ENCODE measurements at places on chromosomes 4 and X.

GRCh38 chrX:110066488-110067225 is 63.7 kb downstream of the TMEM164 start:
- DNase-seq: no peak

GRCh38 chr4:168978001-168978700 is 31.9 kb downstream of the CBR4 start:
- no peak for DNase-seq

DNA sequence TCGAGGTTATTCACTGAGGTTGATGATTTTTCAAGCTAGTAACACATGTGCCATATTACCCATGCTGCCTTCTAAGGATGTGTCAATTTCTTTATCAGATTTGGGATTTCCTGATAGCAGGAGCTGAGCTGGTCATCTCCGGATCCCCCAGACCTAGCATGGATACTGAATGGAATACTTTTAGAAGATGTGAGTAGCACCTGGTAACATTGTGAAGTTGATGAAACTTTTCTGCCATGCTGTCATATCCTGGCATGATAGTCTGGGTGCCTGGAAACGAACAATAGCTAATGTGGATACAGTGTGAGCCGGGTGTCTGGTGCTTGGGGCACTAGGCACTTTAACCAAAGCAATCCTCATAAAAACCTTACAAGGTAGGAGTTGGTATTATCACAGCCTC is 11.0 kb upstream of the CYTL1 start:
- DNase-seq: no peak

- DNase-seq: no peak
Measured at GRCh38 chr4:57187246-57187645, 77.1 kb upstream of the IGFBP7 start.

GRCh38 chr4:74197080-74197479 is 39.2 kb downstream of the MTHFD2L start:
- no peak for DNase-seq

GRCh38 chr4:55545151-55545550 is 1.6 kb downstream of the CLOCK start:
- DNase-seq: no peak

- DNase-seq: no peak
Measured at GRCh38 chr4:11404431-11404830, 24.3 kb downstream of the HS3ST1 start.

- DNase-seq: no peak
Measured at GRCh38 chrX:100654261-100654660, 10.3 kb downstream of the SRPX2 start.

- no peak for DNase-seq
Measured at GRCh38 chr4:75046226-75046625, 113.3 kb downstream of the PARM1 start.

DNA sequence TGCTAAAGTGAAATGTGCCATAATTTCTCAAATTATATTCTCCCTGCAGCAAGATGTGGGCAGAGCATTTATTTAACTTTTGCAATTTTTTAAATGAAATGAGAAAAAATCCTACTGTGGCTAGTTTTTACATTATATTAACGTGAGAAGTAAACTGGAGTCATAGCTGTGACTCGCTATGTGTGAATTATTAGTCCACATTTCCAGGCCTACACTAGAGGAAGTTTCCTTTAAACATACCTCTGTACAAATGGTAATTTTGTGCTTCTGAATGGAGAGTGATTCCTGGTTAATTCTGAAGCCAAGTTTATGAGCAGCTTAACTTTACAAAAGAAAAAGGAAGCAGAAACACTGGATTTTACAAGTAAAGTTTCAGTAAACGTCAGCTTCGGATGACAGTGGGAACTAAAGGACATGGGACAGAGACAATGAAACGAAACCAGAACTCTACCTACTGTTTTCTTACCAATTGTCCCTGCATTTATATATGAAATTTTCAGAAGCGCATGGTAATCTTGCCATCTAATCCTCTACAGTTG is 72.4 kb downstream of the FBXO8 start:
- no peak for DNase-seq

DNA sequence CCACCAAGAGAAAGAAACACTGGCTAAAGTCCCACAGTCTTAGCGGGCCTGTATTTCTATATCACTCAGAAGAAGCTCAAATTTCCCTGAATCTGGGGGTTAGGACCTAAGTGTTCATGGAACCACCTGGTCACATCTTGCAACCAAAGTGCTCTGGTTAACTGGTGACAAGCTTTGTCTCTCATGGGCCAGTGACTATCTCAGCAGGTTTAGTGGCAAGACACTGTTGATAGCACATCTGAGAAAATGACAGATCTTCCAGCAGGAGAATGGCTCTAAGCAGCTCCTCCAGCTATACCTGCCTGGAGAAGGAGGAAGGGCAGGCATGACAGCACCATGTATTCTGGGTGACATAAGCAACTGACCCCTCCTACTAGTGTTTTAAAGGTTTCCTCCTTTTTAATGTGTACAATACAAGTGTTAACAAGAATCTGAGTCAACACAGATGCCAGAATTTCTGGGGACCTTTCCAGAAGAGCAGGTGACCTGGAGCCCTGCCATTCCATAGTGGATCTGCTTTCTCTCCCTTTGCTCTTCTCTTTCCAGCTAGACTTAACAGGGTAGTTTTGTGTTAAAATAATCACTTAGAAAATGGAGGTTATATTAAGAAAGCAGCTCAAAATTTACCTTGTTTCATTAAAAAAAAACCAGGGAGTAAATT is 17.3 kb upstream of the QRFPR start:
- no peak for DNase-seq

DNA sequence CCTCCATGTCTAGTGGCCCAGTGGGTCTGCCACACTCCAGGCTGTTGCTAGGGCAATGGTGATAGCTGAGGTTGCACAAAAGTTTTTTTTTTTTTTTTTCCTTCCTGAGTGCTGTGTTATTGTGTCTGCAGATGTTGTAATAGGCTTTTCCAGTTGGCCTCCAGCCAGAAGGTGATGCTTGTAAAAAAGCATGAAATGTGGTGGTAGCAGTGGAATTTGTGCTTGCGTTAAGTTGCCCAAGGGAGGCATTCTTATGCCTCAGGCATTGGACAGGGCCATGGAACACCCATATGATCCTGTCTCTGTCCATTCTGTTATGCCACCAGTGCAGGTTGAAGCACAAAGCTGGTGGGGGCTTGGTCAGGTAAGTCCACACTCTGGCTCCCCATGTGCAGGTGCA is 660.5 kb upstream of the SPANXN1 start:
- no peak for DNase-seq

- DNase-seq: no peak
Measured at GRCh38 chr4:170052919-170053318, 26.7 kb upstream of the MFAP3L start.

GRCh38 chr4:105414316-105414715 is 59.5 kb downstream of the PPA2 start:
- DNase-seq: no peak

DNA sequence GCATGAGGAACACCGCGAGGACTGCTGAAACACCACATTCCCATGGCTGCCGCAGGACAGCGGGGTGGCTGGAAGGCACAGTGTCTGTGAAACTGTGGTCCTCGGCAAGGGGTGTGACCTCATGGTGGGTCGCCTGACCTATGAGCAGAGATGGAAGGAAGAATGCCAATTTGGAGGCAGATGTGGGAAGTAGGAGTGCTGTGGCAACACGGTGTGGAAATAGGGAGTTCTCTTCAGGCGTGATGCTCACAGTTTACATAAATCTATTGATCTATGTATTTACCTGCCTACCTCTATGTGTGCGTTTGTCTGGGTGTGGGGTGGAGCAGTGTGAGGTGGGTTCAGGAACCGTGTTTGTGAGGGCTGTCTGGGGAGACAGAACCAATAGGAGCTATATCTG is 62.3 kb upstream of the LSM6 start:
- DNase-seq: no peak

- DNase-seq: no peak
Measured at GRCh38 chrX:123884809-123885408, 25.1 kb downstream of the XIAP start.

DNA sequence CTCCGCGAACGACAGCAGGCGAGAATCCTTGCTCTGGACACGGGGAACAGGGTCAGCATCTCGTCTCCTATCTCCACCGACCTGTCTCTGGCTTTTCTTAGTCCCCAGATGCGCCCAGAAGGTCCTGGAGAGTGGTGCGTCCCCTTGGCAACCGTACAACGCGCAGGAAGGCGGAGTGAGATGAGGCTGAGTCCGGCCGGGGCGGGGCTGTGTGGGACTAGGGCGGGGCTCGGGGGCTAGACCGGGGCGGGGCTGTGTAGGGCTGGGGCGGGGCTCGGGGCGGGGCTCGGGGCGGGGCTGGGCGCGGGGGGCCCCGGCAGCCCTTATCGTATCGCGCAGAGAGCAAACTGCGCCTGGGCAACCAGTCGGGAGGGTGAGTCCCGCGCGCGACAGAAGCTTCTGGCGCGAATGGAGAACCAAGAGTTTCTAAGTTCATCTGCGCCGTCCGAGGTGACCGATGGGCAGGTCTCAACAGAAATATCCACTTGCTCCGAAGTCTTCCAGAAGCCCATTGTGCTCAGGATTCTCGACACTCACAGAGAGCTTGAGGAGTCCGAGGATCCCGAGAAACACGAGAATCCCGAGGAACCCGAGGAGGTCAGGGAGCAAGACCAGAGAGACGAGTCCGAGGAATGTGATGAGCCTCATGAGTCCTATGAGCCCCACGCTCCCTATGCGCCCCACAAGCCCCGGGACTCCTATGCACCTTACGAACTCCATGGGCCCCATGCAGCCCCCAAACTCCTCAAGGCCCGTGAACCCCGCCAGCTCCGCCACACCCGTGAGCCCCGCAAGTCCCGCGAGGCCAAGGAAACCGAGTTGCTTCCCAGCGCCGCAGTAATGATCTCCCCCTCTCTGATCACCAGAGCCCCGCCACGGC is 24.9 kb downstream of the ARL9 start:
- DNase-seq: peak; percentile 76

GRCh38 chrX:153400146-153401132 is 711 bp downstream of the PNMA6E start:
- DNase-seq: peak; percentile 23

- no peak for DNase-seq
Measured at GRCh38 chr4:114273238-114273637, 293.8 kb upstream of the ARSJ start.

GRCh38 chr4:123495530-123495929 is 98.9 kb downstream of the SPRY1 start:
- no peak for DNase-seq

DNA sequence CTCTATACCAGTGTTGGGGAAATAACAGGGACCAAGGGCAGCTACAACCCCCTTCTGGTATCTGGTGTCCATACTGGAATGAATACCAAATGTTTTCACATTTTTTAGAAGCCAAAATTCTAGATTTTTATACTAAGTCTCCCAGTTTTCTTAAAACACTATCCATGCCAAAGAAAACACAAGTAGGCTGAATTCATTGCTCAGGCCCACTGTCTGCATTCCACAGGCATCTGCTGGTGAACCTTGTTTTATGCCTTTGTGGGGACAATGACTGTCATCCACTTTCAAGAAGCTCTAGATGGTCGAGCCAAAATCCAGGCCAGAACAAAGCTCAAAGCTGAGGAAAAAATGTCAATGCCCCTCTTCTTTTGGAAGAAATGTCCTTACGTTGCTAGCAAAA is 213.4 kb upstream of the RASGEF1B start:
- no peak for DNase-seq
